Kidney tubule cell (primary cell): ENCODE measurements at places on chromosomes 11 and 22.

- DNase-seq, result no peak
Measured at GRCh38 chr11:69938206-69938605, 119.0 kb upstream of the FGF3 start.

- peak; percentile 82 for DNase-seq
Measured at GRCh38 chr11:34331329-34331728, 26.5 kb downstream of the ABTB2 start.

GRCh38 chr11:62879235-62879978 is 1.3 kb upstream of the SLC3A2 start:
- DNase-seq, result no peak

- DNase-seq, result no peak
Measured at GRCh38 chr22:36566720-36567119, 37.8 kb upstream of the EIF3D start.

- DNase-seq, result no peak
Measured at GRCh38 chr22:21766691-21767462, 31.3 kb upstream of the YPEL1 start.

DNA sequence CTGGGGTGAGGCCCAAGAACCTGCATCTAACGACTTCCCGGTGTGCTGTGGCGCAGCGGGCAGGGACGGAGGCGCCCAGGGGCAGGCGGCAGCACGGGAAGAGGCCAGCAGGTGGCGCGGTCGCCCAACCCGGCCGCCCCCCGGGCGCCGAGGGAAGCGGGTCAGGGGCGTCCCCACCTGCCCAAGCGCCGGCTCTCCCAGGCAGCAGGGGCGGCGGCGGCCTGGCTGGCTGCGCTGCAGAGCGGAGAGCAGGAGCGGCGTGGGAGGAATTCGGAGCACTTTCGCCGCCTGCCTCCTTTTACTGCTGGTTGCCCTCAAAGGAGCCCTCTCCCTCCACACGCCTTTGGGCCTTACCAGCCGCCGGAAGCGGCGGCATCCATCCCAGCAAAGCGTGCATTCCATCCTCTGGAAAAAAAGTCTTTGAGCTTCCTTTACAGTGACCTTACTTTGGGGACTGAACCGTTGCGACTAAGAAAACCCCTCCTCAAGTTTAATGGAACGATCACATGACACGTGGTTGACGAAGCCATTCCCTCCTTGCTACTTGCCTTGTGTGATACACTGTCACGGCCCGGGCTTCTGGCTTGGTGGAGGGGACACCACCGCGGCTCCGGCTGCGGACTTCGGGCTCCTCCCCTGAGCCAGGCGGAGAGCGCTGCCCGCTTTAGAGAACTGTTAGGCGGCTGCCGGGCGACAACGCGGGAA is 106.8 kb upstream of the CLMP start:
- peak; percentile 65 for DNase-seq

- DNase-seq, result peak; percentile 11
Measured at GRCh38 chr22:26722159-26722558, 64.8 kb downstream of the MIAT start.

DNA sequence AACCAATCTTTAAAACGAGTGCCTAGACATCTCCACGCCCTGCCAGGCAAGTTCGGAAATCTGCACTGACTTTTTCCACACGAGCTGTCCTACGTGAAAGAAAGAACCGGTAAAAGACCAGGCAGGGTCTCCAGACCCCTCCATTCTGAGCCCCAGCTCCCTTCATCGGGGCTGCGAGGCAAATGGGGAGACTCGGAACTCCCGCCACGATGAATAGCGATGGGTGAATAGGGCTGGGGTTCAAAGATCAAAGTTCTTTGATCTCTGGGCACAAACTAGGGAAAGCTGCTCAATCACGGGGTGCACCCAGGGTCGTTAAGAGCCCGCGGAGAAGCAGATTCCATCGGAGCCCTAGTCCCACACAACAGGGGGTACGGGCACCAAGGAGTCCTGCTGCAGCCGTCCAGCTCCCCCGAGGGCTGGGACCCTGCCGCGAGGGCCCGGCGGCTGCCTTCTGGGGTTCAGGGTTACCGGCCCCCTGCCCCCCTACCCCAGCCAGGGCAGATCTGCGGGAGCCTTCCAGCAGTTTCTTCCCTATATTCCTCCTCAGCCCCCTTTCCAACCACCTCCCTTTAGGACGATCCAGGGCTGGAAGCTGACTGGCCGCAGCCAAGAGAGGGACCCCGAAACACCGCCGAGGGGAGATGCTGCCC is 1.1 kb downstream of the LRP4 start:
- no peak for DNase-seq

GRCh38 chr22:17410576-17410975 is 41.3 kb downstream of the CECR2 start:
- DNase-seq, result no peak

GRCh38 chr22:43883719-43884415 is 7.9 kb downstream of the PNPLA5 start:
- DNase-seq, result no peak

DNA sequence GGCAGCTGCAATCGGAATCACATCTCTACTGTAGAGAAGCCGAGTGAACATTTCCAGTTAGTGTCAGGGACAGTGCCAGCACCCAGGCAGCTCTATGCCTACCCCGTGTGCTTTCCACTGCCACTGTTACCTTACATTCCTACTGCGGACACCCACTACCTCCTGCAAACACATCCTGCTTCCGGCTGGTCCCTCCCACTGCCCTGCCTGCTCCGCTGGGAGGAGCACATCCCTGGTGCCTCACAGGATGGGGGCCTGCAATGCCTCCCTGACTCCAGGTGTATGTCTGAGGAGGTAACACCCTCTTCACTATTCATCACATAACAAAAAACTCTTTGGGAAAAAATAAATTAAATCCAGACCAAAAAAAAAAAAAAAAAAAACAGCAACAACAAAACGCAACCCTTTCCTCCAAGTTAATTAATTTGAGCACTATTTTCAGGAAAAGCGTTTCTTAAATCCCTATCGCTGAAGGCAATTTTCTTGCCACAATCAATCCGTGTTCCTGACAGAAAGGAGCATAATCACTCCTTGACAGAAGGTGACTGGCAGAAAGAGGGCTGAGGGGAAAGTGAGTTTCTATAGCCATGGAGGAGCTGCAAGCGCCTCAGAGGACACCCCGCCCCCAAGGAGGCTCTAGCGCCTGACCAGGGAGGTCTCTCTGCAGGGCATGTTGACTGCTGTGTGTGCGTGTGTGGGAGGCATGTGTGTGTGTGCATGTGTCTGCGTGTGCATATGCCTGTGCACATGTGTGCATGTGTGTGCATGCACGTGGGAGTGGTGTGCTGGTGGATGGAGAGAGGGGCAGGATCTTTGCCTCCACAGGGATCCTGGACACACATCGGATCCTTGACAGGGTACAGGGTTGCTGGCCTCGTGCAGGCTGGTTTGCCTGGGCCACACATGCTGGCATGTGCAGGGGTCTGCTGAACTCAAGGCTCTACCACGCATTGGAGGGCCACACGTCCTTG is 134.8 kb upstream of the NTM start:
- DNase-seq, result no peak

- DNase-seq, result no peak
Measured at GRCh38 chr11:68839911-68840641, 1.6 kb downstream of the CPT1A start.

GRCh38 chr11:6531267-6531752 is 34.2 kb downstream of the DNHD1 start:
- peak; percentile 59 for DNase-seq

- DNase-seq, result no peak
Measured at GRCh38 chr11:122120096-122120495, 4.1 kb upstream of the BLID start.

DNA sequence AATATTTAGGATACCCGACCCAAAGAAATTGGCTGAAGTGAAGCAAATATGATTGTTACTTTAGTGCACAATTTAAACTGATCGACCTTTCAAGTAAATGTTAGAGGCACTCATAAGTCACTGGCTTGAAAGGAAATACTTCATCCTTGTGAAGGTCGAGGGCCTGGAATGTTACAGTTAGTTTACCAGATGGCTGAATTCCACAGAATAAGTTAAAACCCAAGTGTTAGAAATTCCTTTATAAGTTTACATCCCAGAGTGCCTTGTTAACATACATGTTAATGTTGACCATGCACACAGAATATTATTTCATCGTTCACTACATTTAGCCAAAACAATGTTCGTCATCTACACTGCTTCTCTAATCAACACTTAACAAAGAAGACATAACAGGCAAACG is 235.5 kb upstream of the ANO3 start:
- DNase-seq, result no peak

DNA sequence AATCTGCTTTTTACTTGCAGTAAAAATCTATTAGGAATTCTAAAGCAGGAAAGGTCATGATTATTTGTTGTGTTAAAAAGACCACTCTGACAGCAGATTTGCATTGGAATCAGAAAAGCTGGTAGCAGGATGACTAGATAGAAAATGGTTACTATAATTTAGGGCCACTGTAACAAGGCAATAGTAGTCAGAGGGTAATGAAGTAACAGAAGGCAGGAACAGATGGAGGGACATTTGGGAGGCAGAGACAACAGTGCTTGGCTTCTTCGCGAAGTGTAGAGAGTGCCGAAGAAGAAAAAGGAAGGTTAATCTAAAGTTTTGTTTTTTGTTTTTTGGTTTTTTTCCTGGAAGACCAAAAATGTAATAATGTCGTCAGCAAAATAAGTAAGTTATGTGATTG is 129.8 kb upstream of the SLC5A12 start:
- DNase-seq, result no peak

- DNase-seq, result no peak
Measured at GRCh38 chr11:94302776-94303175, 1.6 kb upstream of the IZUMO1R start.

DNA sequence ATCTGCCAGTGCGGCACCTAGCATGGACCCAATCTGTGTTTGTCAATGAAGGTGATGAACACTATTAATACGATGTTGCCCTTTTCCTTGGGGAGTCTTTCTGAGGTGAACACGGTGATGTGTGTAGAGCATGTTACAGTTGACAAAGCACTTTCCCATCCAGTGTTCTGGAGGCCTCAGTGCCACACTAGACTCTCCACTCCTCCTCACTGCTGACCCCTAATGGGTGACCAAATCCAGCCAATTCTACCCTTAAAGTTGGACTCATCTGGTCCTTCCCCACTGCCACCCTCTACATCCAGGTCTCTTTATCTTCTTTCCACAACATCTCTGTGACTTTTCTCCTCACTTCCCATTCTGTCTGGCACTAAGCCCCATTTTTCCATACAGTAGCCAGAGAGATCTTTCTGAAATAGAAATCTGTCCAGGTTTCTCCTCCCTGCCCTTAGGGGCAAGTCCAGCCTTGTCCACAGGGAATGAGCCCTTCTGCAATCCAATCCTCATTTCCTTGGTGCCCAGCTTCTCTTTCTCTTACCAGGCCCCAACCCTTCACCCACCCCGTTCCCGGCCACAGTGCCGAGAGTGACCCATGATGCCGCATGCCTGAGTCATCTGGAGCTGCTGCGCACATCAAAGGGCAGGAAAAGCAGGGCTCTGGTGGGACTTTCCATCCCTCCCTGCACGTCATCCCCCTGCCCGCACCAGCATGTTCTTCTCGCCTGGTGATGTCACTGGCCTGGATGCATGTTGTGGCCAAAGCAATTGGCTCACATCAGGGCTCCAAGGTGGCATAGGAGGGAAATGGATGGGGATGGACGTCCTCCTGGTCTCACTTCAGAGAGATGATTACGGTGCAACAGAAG is 64.2 kb downstream of the RASSF10 start:
- DNase-seq, result peak; percentile 72

DNA sequence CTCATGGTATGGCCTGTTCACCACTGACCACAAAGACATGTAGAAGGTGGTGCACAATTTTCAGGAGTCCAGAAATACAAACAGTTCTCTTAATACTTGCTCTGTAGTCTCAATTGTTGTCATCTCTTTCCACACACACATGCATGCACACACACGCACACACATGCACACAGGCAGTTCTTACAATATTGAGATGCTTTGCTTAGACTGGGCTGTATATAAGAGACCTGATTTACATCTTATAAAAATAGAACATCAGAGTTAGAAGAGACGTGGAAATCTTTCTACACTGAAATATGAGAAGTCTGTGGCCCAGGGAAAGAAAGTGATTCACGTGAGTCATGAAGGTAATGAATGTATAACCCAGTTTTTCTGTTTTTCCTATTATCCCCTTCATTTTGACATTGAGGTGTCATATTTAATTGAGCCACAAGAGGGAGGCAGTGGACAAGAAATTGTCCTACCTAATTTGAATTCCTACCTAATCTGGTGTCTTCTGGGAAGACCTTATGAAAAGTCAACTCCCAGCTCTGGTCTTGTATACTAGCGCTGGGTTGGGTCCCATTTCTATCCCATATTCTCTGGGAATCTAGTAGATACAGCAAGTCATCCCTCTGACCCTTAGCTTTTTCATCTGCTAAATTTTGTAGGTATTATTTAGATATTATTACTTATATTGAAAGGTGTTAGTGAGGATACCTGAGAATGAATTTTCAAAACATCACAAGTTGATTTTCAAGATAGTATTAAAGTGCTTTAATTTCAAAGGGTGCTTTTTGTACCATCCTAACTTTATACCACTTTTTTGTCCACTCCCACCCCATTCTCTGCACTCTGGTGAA is 14.9 kb upstream of the MS4A4A start:
- peak; percentile 67 for DNase-seq
